ENCODE measurements at places on chromosomes 3 and 15.

GRCh38 chr3:8421267-8421666 lies 80.4 kb upstream of the LMCD1 start:
- DNase-seq, result no peak

DNA sequence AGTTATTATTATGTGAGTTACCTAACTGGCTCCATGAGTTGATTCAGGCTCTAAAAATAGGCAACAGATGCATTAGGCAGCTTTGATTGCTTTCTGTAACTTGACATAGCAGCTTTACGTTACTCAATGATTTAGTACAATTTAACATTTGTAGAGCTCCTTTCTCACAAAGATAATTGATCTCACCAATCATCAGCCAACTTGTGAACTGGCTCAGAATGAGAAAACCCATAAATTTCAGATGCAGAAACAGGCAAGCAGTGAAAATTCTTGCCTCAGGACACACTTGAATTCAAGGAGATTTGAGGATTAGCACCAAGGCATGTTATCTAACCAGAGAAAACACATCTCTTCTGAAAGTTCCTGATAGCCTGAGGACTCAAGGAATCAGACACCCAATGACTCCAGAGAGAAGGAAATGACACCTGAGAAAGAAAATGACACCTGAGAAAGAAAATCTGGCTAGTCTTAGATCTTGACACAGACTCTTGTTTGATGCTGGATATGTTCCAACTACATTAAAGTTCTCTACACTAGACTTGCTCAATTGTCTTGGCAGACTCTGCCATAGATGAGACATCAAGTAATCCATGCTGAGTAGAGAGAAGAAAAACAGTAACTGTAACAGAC lies 315.1 kb upstream of the CBLB start:
- peak; percentile 86 for DNase-seq

GRCh38 chr3:111667621-111668239 lies 72.6 kb upstream of the ZBED2 start:
- peak; percentile 63 for DNase-seq

DNA sequence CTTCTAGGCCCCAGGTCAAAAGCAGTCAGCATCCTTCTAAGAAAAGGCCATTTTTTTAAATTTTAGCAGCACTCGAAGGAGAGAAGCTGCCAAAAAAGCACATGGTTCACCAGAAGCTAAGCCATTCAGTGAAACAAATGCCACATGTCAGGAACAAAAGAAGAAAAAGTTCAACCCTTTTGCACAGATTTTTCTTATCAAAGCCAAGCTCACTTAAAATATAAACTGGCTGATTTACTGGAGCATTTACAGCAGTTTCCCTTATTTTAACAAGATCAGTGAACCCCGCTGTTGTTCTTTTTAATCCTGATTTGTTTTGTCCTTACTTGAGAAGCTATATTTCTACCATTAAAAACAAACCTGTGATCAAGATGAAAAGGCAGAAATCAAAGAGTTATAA lies 46.5 kb upstream of the SYNPR start:
- no peak for DNase-seq

GRCh38 chr3:17059989-17060550 lies 175.3 kb downstream of the PLCL2 start:
- DNase-seq, result no peak

GRCh38 chr3:99355465-99355864 lies 282.9 kb upstream of the COL8A1 start:
- DNase-seq, result no peak

DNA sequence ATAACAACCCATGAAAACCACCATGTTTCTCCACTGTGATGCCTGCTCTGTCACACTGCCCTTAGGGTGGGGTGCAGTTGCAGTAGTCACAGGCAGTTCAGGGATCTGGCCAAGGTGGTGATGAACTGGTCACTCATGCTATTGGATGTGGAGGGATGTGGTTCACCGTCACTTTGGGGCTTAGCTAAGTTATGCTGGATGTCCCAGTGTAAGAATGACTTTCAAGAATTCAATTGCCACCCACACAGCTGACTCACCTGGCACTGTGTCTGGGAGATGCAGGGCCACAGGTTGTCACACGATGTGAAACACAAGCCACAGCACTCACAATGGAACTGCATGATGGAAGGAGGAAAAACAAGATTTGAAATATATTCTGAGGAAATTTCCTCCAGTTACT lies 146.1 kb upstream of the CTNNB1 start:
- no peak for DNase-seq

GRCh38 chr3:45387636-45388348 lies 584 bp upstream of the LARS2 start:
- DNase-seq, result no peak

DNA sequence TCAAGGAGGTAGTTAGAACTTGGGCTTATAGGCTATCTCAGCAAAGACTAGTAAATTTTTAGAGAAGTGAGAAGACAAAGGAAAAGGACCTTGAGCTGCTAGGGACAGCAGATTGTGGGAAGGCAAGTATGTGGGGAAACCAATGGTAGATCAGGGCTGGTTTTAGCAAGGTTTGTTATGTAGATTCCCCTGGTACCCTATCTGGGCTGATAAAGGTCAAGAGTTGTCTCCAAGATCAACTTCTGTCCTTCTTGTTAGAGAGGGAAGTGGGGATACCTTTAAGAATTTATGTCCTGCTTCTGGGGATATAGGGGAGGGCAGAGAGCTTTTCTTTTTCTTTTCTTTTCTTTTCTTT lies 28.9 kb downstream of the KAT2B start:
- no peak for DNase-seq

DNA sequence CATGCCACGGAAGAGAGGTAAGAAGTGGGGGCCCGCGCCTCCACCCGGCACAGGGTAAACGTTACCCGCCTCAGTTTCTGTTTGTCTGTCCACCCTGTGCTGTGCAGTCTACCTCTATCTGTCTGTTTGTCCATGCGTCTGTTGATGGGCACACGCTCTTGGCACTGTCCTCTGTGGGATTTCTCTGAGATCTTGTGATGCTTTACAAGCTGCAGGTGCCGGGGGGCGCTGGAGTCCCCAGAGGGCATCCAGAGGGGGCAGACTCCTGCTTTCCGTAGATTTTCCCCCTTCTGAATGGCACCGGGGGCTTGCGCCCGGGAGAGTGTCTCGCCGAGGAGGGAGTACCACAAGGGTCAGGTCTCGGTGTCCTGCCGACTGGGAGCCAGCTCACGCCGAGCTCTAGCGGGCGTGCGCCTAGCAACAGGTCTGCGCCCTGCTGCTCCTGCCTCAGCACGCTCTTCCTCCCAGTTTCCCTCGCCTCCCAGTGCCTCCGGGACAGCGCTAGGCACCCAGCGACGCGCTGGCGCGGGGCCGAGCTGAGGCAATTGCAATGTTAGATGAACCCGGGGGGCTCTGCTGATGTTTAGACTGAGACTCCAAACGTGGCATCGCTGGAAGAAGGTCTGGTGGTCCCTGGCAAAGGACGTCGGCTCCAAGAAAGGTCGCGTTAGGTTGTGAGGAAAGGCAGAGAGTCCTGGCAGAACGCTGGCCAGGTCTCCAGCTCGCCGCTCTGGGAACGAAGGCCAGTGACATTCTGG lies 667 bp downstream of the CEMIP start:
- DNase-seq, result peak; percentile 49

- no peak for DNase-seq
Observed at GRCh38 chr3:31882895-31883294, 98.2 kb downstream of the OSBPL10 start.

DNA sequence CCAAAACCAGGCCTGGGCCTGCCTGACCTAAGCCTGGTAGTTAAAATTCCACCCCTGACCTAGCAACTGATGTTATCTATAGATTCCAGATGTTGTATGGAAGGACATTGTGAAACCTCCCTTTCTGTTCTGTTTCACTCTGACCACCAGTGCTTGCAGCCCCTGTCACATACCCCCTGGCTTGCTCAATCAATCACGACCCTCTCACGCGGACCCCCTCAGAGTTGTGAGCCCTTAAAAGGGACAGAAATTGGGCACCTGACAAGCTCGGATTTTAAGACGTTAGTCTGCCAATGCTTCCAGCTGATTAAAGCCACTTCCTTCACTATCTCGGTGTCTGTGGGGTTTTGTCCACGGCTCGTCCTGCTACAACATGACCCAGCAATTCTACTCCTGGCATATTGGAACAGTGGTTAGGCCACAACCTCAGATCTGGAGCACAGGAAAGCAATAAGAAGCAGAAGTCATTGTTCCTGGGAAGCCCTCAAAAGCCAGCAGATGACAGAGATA lies 36.7 kb upstream of the LHFPL4 start:
- DNase-seq, result no peak

GRCh38 chr3:126851934-126852333 lies 131.0 kb upstream of the PLXNA1 start:
- no peak for DNase-seq

DNA sequence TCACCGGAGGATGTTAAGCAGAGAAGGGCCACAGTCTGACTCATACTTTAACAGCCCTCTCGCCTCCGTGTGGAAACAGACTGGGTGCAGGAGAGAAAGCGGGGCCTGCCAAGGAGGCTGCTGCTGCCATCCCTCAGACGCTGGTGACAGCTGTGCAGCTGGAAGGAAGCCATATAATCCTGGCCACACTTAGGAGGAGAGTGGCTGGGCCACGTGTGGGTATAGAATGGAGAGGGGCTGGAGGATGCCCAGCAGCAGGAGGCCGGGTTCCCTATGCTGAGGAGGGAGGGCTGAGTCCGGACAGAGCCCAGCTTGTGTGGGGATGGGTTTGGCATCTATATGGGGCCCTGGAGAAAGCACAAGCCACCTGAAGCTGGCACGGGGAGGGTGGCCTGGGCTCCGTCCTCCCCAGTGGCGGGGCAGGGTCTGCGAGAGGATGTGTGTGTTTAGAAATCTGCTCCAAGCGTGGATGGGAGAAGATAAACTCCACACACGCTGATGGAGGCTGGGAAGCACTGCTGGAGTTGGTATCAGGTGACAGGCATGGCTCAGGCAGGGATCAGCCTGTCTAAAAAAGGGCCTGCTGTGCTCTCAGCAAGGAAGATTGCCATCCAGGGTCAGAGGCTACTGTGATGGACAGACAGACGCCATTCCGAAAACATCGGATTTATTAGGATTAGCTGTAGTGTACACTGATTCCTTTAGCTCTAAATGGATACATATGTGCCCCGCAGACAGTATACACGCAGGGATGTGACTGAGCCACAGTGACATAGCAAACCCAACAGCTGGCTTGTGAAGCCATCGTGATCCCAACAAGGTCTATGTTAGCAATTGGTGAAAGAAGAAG lies 15.9 kb downstream of the ABTB1 start:
- no peak for DNase-seq

DNA sequence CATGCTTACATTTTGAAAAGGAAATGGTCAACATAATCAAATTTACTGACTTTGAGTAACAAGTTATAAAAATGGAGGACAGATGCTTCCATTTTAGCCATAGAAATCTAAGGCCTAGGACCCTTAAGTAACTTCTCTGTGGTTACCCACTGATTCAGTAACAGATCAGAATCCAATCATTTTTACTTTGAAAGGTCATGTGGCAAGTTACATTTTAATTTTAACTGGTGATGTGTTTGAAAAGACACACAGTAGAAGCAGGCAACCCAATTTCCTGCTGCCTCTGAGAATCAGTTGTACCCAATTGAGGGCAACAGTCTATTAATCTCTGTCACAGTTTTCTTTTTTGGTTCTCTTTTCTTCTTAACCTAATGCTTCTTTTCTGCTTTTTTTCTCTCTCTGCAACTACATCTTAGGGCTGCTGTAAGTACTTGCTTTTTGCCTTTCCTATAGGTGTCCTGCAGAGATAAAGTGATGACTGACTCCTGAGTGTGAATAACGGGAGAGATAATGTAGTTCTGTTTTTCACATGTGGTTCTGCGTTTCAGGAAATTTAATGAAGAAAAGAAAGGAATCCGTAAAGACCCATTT lies 3.3 kb downstream of the ZWILCH start:
- no peak for DNase-seq
